ENCODE measurements at places on chromosomes 6 and 20.

DNA sequence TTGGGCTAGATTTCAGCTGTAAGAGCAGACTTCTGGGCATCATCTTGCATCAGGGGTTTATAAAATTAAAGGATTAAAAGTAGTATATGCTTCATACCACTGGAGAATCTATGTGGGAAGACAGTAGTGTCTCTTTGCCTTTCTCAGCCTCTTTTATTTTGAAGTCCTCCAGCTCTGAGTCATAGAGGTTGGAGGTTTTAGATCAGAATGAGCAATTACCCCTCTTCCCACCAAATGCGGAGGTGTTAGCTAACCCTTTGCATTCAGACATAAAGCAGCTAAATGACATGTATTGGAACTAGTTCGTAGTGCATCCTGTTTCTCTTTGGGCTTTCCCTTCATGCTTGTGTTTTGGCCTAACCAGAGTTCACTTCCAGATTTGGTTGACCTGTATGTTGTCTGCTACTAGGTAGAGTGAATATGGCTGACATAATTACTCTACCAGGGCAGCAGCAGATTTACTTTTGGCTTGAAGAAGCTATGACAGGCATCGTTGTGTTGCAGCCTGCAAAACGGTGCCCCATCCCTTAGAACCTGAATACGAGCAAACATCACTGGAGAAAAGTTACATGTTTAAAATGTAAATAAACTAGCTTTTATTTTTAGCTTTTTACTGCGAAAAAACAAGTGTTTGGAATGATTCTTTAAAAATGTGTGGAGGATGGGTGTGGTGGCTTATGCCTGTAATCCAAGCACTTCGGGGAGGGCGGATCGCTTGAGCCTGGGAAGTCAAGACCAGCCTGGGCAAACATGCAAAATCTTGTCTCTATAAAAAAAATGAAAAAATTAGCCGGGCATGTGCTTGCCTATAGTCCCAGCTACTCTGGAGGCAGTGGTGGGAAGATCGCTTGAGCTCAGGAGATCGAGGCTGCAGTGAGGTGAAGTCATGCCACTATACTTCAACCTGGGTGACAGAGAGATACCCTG is 82.2 kb downstream of the MYO6 start:
- DNase-seq, result no peak

DNA sequence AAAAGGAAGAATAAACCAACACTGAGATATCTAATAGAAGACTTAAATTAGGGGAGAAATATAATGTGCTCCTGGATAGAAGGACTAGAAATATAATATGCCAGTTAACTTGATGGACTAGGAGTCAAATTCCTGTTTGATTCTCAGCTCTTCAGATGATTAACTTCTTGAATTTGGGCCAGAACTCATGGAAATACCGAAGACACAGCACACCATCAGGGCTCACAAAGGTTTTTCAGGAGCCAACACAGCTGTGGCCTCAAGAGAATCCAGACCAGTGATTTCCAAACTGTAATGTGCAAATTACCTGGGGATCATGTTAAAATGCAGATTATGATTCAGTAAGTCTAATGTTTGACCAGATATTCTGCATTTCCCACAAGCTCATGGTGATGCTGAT is 33.8 kb upstream of the LRRC1 start:
- no peak for DNase-seq

- no peak for DNase-seq
Observed at GRCh38 chr6:167703781-167704180, 122.9 kb upstream of the AFDN start.

DNA sequence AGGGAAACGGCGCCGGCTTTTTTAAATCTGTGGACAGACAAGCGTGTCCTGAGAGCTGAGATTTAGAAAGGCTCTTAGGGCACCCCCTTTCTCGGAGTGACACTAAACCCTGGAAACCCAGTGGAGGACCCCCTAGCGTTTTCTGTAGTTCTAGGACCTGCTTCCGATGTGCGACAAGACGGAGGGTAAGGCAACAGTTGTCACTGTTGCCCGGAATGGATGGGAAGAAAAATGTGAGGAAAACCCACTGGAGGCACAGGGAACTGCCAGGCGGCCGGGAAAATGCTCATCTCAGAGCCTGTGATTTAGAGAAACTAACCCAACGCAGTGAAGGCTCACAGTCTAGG is 551 bp upstream of the ATP5F1E start:
- DNase-seq, result no peak

DNA sequence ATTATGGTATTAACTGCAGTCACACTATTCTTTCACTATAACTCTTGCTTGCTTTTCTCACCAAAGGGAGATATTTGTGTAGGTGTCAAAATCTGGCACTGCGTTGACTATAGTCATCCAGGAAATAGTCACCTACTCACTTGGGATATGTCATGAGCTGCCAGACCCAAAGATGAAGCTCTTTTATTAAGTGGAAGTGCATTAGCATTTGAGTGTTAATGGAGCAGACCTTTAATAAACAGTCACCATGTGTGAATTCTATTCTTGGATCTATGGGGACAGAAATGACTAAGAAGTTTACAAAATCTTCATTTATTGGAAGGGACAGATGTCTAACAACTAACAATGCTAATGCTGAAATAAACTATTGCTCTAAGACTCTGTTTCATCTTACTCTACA is 130.1 kb upstream of the NEDD9 start:
- DNase-seq, result no peak

DNA sequence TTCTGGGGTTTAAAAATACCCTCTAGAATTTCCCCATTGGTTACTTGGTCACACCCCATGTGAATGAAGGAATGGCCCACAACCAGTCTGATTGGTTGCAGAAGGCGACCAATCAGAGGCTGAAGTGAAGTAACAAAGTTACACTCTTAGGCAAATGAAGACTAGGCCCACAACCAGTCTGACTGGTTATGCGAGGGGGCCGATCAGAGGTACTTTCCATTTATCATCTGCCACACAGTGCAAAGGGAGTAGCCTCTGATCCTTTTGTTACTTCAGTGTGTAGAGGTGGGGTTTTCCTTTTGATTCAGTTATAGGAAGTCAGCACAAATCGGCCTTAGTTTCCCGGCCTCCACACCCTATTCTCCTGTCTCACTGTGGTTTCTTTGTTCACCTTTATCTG is 61.2 kb upstream of the SGK1 start:
- no peak for DNase-seq

DNA sequence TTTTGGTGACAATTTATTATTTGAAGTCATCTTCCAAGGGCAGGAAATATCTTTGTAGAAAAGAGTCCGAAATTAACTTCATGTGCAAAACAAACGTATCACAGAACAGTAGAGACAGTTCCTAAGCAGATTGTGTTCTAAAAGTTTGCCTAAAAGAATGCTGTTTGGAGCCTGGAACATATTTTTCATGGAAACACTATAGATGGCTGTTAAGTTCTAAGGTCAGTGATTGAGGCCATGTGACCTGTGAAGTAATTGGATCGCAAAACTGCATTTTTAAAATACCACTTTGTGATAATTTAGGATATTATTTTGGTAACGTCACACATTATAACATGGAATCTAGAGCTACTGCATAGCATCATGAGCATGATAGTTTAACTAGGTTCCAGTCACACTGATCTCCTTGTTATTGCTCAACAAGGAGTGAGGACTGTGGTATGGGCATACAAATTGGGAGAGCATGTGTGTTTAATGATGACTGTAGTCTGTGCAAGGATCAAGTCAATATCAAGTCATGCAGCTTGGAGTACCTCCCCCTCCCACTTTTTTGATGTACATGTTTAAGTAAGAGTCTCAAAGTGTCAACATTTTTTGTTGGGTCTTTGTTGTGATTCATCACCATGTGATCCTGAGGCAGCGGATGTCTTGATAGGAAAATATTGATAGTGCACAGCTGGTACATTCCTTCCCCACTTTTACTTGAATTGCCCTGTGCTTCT is 609.3 kb upstream of the CITED2 start:
- DNase-seq, result no peak

DNA sequence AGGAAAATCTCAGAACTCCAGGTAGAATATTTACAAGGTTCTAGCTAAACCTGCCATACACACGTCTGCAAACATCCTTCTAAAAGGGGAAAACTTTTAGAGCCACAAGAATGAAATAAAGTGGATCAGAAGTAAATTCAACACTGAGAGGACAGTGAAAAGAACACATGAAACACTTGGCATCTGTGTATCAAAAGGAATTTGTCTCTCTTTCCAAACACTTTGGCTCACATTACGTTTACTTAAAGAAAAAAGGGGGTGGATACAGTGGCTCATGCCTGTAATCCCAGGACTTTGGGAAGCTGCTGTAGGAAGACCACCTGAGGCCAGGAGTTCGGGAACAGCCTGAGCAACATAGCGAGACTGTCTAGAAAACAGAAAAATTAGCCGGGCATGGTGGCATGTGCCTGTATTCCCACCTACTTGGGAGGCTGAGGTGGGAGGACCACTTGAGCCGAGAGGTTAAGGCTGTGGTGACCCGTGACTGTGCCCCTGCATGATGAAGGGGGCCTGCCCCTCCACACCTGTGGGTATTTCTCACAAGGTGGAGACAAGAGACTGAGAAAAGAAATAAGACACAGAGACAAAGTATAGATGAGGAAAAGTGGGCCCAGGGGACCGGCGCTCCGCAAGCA is 35.4 kb downstream of the NINL start:
- no peak for DNase-seq

DNA sequence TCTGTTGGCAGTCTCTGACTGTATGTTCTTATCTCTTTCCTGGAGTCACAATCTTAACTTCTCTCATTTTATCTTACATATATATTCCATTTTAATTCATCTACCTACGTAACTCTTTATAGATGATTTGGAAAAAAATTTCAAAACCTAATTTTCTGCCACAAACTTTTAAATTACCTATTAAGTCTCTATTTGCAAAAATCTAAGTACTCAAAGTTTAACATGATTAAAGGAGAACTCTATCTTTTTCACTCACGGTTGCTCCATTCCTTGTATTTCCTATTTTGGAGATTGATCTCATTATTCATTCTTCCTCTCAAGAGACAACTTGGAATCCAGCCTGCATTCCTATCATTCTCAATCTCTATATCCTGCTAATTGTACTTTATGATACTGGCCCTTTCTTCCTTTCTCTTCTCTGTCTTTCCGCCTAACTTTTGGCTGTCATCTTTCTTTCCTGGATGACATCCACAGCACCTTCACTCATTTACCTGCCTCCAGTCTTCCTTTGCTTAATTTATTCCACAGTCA is 1071.1 kb upstream of the CITED2 start:
- DNase-seq, result no peak

DNA sequence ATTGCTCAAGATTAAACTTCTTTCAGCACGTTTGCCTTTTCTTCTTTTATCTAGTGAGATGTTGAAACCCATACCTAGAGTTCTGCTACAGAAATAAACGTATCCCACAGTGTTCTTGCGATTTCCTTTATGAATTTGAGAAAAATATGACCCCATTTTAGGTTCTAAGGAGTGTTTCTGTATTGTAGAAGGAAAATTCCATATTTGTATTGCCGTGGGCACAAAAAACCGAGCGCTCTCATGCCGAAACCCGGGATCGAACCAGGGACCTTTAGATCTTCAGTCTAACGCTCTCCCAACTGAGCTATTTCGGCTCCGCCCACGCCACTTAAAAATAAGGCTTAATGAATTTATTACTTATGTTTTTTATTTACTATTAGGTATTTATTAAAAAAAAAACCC is 23.7 kb downstream of the ZNF311 start:
- peak; percentile 58 for DNase-seq

DNA sequence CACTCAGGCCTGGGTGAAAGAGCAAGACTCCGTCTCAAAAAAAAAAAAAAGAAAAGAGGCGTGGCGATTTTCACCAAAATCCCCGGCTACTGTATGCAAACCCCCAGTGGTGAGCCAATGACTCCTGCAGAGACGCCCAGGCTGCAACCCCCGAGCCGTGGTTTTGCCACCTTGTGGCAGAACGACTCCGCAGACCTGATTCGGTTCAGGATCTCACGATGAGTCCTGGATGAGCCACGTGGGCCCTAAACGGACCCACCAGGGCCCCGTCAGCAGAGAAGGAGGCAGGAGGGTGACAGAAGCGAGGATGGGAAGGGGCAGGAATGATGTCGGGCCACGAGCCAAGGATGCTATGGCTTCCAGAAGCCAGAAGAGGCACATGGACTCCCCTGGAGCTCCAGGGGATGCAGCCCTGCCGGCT is 42.5 kb downstream of the SLC2A4RG start:
- DNase-seq, result peak; percentile 17

DNA sequence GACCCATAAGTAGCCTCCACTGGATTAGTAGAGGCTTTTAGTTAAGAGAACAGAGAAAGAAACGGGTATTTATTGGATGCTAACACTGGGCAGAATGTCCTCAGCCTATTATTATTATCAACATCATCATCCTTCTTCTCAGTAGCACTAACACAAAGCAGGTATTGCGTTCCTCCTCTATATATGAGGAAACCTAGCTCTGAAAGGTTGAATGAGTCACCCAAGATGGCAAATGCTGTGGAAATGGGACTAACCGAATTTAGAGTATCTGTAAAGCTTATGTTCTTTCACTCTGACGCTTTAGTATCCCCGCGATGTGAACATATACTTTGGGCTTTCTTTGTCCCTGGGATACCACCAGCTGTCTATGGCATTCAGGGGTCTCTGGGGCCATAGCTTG is 77.0 kb downstream of the ADTRP start:
- no peak for DNase-seq

DNA sequence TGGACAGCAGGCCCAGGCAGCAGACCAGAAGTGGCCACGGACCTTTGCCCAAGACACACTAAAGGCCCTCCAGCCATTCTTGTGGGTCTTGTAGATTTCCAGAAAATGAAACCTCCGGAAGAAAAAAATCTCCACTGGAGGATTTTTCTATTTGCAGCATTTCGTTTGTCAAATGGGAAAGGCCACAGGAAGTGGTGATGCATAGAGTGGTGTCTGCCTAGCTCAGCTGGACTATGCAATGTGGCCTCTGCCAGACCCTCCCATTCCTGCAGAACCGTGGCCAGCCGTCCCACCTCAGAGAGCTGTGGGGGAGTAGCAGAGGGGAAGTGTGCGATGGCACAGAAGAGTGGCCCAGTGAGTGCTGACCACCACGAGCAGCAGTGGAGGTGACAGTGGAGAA is 24.0 kb upstream of the INSM1 start:
- DNase-seq, result no peak

DNA sequence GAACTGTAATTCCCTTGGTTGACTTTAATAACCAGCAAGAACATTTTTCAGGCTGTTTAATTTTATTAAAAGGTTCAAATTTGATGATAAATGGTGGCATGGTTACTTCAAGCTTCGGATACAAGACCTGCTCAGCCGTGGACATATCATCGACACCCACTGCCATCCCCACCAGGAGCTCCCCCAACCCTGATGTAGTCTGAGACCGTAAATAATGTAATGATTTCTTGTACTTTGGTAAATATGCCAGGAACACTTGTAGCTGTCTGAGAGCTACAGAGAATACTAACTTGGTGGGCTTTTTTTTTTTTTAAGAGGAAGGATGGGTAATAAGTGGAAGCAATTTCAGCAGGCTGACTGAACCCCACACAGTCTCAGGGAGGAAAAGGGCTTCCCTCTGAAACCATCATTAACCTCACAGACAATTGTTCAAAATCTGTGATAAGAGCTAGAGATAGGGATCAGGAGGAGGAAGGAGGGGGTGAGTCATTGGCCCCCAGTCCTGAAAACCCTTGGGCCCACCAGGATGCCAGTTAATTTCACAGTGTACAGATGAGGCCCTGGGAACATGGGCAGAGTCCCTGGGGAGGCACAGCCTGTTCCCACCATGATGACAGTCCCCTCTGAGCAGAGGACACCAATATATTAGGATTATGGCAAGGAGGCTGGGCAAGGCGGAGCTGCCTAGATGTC is 56.0 kb downstream of the APCDD1L start:
- no peak for DNase-seq
